Breast epithelium (tissue), 4 donors: ENCODE measurements at places on chromosomes 12 and 14. TPM values are rescaled to one million over a fixed set of nuclear protein-coding genes. Genes with fewer than 3 reads are reported as not detected.
A peak's percentile ranks its signal among the peaks of the same experiment; 100 is the strongest.

Gene GUCY2C
- 1.3 TPM for total RNA-seq

GRCh38 chr12:111807232-111807631, 34.8 kb upstream of the MAPKAPK5 start:
- H3K4me3 ChIP-seq, result no peak overlapping the region
- no peak for DNase-seq
- no peaks in the 10 kb centered on the region for H3K36me3 ChIP-seq
- no peak overlapping the region for H3K27ac ChIP-seq

DNA sequence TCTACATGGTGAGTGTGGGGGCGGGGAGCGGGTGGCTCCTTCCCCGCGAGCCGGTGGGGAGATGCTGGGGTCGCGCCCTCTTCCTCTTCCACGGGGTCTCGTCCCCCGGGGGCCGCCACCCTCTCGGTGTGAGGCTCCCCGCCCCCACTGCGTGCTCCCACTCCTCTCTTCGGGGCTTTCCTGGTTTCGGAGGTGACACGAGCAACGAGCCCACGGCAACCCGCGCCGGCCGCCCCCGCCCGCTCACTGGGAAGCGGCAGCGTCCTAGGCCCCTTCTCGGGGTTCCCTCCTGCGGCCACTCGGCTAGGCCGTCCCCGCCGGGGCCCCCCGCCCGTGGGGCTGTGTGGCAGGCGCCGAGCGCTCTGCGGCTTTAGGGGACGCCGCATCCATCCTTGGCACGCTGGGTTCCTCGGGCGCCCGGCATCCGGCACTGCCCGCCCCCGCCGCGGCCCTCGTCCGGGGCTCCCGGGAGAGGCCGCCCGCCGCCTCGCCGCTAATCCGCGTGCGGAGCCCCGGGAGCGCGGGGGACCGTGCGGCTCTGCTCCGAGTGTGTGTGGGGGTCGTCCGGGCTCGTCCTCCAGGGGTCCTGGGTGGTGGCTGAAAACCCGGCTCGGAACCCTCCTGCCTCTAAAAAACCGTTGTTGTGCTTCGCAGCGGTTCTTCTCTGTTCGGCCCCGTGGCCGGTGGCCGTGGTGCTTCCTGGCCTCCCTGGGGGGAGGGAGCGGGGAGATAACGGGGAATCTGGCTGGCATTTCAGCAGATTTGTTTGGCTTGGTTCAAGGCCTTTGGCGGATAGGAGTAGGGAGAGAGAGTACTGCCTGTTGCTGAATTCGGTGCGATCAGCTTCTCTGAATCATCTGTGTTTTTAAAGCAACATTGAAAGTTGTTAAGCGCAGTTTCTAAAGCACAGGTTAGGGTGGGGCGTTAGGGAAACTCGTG, 1.0 kb downstream of the PCNX1 start:
- H3K4me1 ChIP-seq, result peaks cover 6% of the 10 kb centered on the region
- peak overlapping the region; percentile 97 for H3K27ac ChIP-seq
- peak; percentile 38 for DNase-seq
- no peaks in the 10 kb centered on the region for H3K27me3 ChIP-seq
- peak overlapping the region; percentile 96 for H3K4me3 ChIP-seq

Gene CCDC196
- not detected for total RNA-seq

DNA sequence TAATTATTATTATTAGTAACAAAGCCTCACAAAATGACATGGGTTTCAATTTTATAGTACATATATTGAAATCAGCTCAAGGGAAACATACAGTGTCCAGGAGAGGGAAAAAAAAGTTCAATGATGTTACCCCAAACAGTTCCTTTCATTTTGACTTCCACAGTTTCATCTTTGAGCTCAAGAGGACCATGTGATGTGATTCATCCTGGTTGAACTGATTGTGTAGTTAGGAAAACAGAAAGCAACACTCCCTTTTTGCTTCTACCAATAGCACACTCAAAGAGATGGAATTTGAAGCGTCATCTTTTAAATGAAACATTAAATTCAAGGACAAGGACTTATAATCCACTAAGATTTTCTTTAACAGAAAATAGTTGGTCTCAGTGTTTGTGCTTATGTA, 461.0 kb downstream of the FOXG1 start:
- H3K4me3 ChIP-seq, result no peak overlapping the region
- DNase-seq, result no peak
- H3K27ac ChIP-seq, result no peak overlapping the region
- no peaks in the 10 kb centered on the region for H3K36me3 ChIP-seq
- no peaks in the 10 kb centered on the region for H3K4me1 ChIP-seq

DNA sequence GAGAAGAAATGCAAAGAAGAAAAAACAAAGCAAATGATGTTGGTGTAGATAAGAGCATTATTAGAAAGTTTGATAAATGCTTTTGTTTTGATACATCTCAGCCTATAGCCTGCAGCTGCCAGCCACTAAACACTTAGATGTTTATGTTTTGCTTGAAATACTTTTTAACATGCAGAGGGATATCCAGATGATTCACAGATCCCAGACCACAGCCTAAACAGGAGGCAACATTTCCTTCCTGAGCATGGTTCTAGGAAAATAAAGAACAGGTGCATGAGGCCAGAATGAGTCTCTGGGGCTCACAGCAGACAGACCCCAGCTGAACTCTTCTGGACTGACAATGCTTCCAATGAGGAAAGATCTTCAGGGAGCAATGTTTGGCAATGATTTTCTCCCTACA, 103.7 kb upstream of the EEA1 start:
- DNase-seq, result no peak
- no peak overlapping the region for H3K4me3 ChIP-seq
- no peaks in the 10 kb centered on the region for H3K4me1 ChIP-seq
- H3K36me3 ChIP-seq, result no peaks in the 10 kb centered on the region
- no peak overlapping the region for H3K27ac ChIP-seq

Gene TRHDE
- total RNA-seq, result 2.2 TPM

DNA sequence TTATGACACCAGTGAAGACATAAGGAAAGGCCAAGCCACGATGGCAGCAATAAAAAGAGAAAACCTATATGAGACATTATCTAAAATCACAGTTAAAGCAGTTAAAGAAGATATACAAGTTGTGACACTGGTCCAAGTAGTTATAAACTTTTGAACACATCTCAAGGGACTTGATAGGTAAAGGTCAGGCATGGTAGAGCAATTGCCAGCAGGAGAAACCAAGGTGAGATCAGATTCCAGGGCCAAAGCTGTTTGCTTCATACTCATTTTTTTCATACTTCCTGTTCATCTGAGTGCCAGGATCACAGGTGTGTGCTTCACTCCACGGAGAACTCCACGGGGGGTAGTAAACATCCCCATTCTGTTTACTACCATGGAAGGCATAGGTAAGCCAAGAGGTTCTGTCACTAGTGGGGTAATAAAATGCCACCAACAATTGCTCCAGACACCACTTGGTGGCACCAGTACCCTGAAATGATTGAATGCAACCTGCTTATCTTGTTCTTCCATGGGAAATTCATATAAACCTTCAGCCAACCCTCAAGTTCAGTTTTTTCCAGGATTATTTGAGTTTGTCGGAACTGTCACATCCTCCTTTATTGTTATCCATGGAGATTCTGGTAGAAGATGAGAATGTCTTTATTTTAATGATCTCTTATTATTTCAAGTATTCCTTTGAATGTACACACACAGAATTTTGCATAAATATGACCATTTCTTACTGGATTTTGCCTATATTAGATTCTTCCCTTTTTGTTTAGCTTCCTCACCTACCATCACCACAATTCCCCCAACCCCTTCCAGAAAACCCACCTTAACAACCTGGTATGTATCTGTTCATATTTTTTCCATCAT, 59.2 kb upstream of the TSPAN8 start:
- no peaks in the 10 kb centered on the region for H3K27me3 ChIP-seq
- H3K36me3 ChIP-seq, result no peaks in the 10 kb centered on the region
- no peak for DNase-seq
- H3K4me1 ChIP-seq, result no peaks in the 10 kb centered on the region

DNA sequence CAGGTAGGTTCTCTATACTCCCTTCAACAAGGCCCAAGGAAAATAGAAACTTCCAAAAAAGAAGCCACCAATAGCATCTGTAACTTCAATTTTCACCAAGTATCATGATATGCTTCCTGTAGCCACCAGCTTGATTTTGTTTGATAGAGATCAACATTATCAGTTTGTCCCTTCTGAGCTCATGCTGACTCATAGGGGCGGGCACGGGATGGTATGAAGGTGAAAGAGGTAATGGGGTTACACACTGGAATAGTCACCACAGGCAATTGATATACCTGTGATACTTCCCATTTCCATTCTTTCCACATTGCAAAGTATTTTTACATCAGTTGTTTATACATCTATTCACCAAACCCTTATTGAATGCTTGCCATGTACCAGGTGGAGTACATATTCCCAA, 134.1 kb downstream of the KCNA5 start:
- H3K36me3 ChIP-seq, result no peaks in the 10 kb centered on the region
- no peak for DNase-seq
- H3K4me1 ChIP-seq, result no peaks in the 10 kb centered on the region
- H3K27ac ChIP-seq, result no peak overlapping the region

Gene CPM
- total RNA-seq, result 1,281 TPM

DNA sequence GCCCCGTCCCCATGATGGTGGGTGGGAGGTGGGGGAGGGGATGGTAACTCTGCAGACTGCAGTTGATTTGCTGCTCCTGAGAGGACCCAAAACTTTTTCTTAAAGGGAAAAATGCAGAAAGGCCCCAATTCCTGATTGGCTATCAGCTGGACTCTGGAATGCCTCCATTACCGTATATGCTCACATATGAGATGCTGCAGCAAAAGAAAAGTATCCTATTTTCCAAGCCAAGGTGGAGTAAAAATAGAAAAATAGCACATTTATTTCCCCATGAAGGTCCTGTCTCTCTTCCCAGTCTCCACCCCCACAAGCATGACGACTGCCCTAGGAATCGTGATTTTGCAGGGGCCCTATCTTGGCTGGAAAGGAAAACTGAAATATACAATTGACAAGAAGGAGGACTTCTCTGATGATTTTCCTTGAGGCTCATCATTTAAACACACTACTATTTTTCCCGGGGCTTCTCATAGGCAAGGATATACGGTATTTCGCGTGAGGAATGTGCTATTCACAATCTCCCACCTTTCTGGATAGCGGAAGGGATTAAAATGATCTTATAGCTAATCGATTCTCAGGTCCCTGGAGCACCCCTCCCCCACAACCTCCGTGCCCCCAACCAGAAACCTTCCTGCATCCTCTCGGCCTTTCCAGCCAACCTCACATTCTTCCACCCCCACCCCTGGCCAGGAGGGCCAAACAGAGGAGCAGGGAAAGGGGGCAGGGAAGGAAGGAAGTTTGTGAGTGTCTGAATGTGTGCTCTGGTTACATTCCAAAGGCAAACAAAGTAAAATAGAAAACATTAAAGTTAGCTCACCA, 138.9 kb upstream of the CCND2 start:
- H3K36me3 ChIP-seq, result no peaks in the 10 kb centered on the region
- DNase-seq, result no peak
- H3K27me3 ChIP-seq, result no peaks in the 10 kb centered on the region
- no peak overlapping the region for H3K4me3 ChIP-seq
- no peak overlapping the region for H3K27ac ChIP-seq
- no peaks in the 10 kb centered on the region for H3K4me1 ChIP-seq

- DNase-seq, result no peak
- H3K36me3 ChIP-seq, result no peaks in the 10 kb centered on the region
- no peaks in the 10 kb centered on the region for H3K4me1 ChIP-seq
- H3K27me3 ChIP-seq, result no peaks in the 10 kb centered on the region
- no peak overlapping the region for H3K27ac ChIP-seq
- H3K4me3 ChIP-seq, result no peak overlapping the region
Observed at GRCh38 chr14:99513183-99513694, 32.0 kb downstream of the CCNK start.

DNA sequence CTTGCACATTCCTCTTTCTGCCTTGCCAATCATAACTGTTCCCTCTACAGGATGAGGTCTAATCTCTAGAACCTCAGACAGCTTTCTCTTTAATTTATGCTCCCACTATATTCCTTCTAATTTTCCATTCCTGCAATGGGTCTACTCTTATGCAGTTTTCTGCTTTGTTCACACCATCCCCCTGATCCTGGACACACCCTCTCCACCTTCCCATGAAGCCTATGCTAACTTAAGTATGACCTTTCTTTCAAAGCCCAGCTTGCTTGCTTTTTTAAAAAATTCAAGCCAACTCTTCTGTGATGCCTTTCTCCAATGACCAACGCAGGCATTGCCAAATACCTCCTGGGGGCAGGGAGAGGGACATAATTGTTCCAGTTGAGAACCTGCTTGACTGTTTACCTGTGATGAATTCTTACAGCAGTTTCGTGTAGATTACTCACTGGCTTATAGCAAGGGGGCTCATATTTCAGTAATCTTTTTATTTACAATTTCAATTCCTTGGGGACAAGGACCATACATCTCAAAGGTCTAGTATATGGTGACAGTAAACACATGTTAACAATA, 7.8 kb downstream of the SLC38A1 start:
- H3K4me3 ChIP-seq, result no peak overlapping the region
- H3K27ac ChIP-seq, result peak overlapping the region; percentile 82
- H3K4me1 ChIP-seq, result no peaks in the 10 kb centered on the region

Gene RAD9B
- total RNA-seq, result 0.66 TPM

Gene KRT2
- total RNA-seq, result not detected

GRCh38 chr12:19005257-19005801, 124.2 kb upstream of the PLEKHA5 start:
- H3K27ac ChIP-seq, result no peak overlapping the region
- H3K27me3 ChIP-seq, result no peaks in the 10 kb centered on the region
- H3K4me3 ChIP-seq, result no peak overlapping the region
- no peak for DNase-seq

GRCh38 chr12:2756756-2757155, 38.0 kb upstream of the FKBP4 start:
- H3K27me3 ChIP-seq, result no peaks in the 10 kb centered on the region
- no peak for DNase-seq
- no peaks in the 10 kb centered on the region for H3K4me1 ChIP-seq

Gene TSPAN11
- 0.48 TPM for total RNA-seq

- no peak overlapping the region for H3K27ac ChIP-seq
- no peak overlapping the region for H3K4me3 ChIP-seq
- H3K36me3 ChIP-seq, result no peaks in the 10 kb centered on the region
- no peaks in the 10 kb centered on the region for H3K27me3 ChIP-seq
Observed at GRCh38 chr14:74859757-74860552, 16.0 kb downstream of the PROX2 start.

Gene EPYC
- not detected for total RNA-seq

Gene PRKD1
- total RNA-seq, result 22.7 TPM

Gene IL31
- total RNA-seq, result not detected
